ENCODE measurements at places on chromosomes 1 and 21.

- DNase-seq: no peak
Observed at GRCh38 chr1:7886405-7886745, 33.5 kb upstream of the UTS2 start.

- DNase-seq: no peak
Observed at GRCh38 chr1:169012416-169012815, 94.1 kb upstream of the ATP1B1 start.

DNA sequence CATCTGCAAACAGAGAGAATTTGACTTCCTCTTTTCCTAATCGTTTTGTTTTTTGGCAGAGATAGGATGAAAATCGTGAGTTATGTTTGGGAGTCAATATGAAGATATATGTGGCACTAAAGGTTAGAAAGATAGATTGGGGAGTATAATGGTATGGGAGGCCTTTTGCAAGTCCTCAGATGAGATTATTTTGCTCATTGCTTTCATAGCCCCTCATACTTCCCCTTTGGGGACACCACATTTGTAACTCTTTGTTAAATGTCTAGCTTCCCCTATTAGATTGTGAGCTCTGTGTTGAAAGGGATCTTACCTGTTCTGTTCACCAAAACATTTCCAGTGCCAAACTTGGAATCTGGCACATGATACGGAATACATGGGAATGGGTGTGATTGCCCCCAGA, 30.2 kb downstream of the RAVER2 start:
- no peak for DNase-seq

- DNase-seq: no peak
Observed at GRCh38 chr1:5304702-5305101, 650.3 kb downstream of the AJAP1 start.

- no peak for DNase-seq
Observed at GRCh38 chr1:210922666-210923065, 211.3 kb downstream of the KCNH1 start.

DNA sequence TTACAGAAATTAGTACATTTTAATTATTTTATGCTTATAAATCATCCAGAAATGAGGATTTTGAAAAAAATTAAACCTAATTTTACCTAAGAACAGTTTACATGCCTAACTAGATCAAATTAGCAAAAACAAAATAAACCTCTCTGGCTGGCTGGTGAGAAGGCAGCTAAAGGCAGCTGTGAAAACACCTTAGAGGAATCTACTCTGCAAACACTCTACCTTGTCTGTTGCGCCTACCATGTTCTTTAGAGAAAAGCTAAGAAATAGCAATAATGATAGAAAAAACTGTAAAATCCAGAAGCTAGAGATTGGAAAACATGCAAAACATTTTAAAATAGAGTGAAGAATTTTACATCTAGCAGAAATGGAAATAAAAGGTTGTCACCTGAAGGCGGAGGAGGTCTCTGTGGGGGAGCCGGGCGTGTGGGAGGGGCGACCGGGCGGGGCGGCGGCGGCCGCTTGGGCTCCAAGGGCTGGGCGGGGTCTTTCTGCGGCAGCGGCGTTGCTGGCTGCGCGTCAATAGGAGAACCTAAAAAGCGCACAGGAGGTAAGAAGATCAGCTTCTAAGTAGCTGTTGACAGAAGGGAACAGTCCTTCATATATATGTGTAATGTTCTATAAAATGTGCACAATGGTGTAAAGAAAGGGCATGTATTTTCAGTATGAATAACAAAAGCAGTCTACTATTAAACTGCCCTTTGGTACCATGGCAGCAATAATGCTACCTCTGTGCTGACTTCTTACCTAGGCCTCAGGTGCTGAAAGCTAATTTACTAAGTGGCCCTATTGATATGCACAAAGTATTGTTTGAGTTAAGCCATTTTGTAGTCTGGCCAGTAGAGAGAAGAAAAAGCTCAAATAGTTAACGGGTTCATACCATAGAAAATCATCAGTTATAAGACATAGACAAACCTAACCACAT, 33.3 kb upstream of the CFAP298 start:
- no peak for DNase-seq

- DNase-seq: no peak
Observed at GRCh38 chr1:30525971-30526651, 197.3 kb downstream of the MATN1 start.

DNA sequence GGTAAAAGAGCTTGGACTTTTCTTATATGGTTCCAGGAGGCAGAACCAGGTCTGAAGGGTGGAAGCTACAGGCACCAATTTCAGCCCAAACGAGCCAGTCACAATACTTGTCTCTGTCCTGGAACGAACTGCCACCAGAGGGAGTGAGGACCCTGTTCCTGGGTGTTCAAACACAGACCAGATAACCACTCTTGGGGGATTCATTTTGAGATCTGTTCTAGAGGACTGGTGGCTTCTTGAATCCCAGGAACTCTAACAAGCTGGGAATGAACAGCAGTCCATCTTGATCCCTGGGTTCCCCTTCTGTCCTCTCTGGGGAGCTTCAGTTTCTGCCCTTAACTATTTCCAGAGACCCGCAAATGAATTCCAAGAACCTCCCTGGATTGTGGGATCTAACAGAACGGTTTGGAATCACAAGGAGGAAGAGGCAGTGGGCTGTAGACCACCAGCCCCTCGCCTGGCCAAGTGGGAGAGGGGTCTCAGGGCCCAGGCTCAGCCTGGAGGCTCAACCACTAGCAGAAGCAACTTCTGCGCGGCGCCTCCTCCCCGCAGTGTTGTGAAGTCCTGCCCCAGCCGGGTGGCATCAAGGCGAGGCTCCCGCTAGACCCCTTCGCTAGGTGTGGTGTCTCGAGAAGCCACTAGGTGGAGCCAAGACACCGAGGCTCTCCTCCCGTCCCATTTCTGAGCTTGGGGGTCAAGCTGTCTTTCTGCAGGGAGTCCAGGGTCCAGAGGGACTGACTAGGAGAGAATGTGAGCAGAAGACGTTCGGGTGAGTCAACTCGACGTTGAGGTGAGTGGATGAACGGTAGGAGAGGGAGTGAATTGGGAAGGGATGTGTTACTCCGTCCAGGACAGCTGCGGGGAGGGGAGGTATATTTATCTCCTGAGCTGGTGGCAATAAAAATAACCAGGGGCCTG, 12.1 kb upstream of the NES start:
- DNase-seq: peak; percentile 63

GRCh38 chr1:217403026-217403720, 227.7 kb downstream of the GPATCH2 start:
- DNase-seq: no peak

DNA sequence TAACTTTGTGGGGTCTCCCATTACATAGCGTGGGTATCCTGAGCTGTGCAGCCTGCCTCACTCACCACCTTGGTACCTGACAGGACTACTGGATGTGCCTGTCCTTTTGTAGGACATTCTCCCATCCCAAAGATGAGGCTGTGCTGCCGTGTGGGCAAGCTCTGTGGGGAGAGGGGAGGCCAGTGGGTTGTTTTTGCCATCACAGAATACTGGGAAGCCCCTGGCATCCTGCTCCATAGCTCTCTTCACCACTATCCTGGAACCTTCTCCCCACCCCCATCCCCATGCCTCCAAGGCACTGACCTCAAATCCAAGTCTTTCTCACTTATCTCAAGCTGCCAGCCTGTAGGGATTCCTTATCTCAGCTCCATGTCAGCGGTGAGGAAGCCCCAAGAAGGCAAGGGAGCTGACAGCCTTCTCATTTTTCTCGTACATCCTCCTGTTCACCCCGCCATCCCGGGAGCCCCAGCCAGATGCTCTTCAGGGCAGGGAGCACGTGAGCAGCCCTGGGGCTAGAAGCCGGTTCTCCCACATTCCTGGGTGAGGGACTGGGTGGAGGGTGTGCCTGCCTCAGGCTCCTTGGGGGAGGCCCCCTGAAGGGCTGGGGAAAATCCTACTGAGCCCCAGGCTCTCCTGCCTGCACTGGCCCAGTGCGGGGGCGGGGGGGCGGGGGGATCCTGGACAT, 2.4 kb upstream of the ELF3 start:
- no peak for DNase-seq

GRCh38 chr21:45010860-45011259, 63.5 kb upstream of the ADARB1 start:
- no peak for DNase-seq

DNA sequence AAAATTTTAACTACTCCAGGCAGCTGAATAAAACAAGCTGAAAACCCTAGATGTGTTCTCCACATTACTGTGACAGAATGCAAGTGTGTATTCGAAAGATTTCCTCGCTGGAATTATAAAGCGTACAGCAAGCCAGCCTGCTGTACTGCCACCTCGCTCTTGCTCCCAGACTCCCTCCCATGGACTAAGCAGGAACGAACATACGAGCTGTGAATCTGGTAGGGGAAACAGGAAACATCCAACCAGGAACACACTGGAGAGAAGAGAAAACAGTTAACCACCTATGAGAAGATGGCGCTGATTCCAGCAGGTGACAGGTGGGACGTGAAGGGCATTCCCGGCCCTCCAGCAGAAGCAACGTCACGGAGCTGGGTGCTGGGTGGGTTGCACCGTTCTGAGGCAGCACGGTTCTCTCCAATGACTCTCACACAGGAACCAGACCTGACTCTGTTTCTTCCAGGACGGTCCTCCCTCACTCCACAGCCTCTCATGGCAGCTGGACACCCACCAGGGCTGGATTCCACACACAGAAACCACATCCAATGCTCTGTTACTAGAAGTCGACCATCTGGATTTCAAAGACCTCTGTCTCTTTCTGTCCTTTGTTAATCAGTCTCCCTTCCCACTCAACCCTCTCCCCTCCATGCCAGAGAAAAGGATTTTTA, 219.2 kb downstream of the RERE start:
- DNase-seq: peak; percentile 32

DNA sequence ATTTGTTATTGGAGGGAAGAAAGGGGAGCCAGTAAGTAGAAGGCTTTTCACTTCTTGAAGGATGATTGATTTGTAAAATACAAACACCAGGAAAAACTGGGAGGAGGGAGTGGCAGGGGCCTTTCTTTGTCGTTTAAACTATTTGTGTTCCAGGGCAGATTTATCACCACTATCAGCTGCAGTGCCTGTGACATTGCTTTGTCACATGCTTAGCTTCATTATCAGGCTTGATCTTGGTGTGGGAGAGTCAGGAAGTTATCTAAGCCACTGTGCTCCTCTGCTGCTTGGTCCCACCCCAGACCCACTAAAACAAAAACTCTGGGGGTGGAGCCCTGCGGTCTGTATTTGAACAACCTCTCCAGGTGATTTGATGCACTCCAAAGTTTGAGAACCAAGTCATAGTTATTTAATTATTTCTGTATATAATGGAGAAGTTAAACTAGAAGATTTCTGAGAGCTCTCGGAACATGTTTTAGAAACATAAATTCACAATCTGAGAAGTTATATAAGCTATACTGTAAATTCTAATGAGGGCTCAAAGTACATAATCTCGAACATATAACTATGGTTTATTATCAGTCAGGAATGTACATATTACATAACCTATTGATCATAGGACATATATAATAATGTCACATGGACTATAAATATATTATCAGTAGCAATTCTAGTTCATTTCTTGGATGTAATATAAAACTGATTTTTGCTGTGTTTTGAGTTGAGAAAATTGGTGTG, 87.9 kb downstream of the CDC14A start:
- DNase-seq: no peak

DNA sequence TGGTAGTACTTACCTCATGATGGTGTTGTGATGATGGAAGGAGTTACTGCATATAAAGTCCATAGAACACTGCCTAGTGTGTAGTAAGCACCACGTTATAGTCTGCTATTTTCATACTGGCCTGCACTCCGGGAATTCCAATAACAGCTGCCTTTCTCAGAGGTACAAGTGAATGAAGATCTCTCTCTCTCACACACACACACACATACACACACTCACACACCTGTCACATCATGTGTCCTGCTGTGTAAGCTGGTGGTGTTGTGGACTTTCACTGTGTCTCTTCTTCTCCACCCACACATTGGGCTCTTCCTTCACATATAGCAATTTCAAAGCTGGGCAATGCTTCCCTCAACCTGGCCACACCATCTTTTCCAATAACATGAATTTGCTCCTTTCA, 33.4 kb upstream of the ST6GALNAC5 start:
- no peak for DNase-seq

- DNase-seq: no peak
Observed at GRCh38 chr1:115949156-115949555, 27.2 kb upstream of the SLC22A15 start.

DNA sequence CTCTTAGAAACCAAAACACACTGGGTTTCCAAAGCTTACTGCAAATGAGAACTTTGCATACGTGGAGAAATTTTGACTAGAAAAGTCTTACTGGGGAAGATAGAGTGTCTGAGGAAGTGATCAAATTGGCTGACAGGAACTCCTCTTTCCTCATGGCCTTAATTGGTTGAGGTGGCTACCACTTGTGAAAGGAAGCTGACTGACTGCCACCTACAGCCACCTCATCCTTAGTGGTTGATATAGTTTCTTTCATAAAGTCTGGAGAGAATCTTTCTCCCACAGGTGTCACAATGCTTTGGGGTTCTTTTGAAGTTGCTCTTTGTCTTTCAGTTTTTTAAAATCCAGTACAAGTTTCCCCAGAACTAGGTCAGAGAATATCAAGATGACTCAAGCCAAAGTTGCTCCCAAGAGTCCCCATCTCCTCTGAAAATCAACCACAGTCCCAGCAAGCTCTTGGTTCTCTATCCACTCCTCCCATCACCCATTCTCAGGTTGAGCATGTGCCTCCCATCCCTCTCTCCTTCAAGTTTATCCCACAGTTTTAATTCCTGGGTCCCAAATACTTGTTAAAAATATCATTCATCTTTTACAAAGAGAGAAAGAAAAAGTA, 43.3 kb downstream of the GPR88 start:
- no peak for DNase-seq
